ENCODE measurements at places on chromosomes 3 and 15. TPM values are rescaled to one million over a fixed set of nuclear protein-coding genes. Genes with fewer than 3 reads are reported as not detected.

DNA sequence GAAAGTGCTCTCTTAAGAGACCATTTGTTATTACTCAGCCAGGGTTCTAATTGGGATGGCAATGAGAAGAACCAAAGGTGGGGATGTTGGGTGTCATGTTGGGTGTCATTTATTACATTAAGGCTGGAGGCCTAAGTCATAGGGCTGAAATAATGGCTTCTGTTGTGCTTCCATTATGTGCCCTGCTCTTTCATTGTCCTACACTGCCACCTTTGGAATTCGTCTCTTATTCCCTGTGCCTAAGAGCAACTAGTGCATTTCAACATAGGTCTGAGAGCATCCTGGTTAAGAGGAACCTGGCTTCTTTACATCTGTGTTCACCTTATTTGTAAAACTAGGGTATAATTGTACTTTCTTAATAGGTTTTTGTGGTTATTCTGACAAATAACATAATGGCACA is 32.2 kb downstream of the RIOX2 start:
- no peak overlapping the region for H3K4me3 ChIP-seq
- H3K27ac ChIP-seq = no peak overlapping the region
- DNase-seq = no peak
- no peaks in the 10 kb centered on the region for H3K4me1 ChIP-seq
- H3K27me3 ChIP-seq = no peaks in the 10 kb centered on the region

- H3K4me1 ChIP-seq = no peaks in the 10 kb centered on the region
- DNase-seq = no peak
- no peaks in the 10 kb centered on the region for H3K36me3 ChIP-seq
- H3K4me3 ChIP-seq = no peak overlapping the region
Measured at GRCh38 chr3:8421267-8421666, 80.4 kb upstream of the LMCD1 start.

Gene MINAR1
- not detected for polyA plus RNA-seq

Gene MYO5C
- 0.75 TPM for polyA plus RNA-seq

DNA sequence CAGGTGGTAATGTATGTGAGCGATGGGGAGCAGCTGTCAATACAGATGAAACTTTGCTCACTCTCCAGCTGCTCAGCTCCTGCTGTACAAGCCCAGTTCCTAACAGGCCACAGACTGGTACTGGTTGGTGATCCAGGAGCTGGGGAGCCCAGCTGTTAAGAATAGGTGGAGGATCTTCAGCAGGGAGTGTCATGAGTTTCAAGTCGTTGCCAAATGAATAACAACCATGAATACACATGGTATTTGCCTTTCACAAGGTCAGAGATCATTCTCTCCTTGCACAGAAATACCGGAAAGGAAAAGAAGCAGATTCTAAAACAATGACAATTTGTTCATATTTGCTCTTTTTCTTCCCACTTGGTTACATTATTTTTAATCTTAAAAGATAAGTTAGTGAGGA is 5.1 kb downstream of the PLSCR1 start:
- no peak for DNase-seq
- no peak overlapping the region for H3K27ac ChIP-seq
- no peaks in the 10 kb centered on the region for H3K36me3 ChIP-seq
- H3K4me1 ChIP-seq = no peaks in the 10 kb centered on the region
- H3K27me3 ChIP-seq = no peaks in the 10 kb centered on the region

Gene ADAMTS17
- polyA plus RNA-seq = not detected

Gene GOLGA8F
- not detected for polyA plus RNA-seq

DNA sequence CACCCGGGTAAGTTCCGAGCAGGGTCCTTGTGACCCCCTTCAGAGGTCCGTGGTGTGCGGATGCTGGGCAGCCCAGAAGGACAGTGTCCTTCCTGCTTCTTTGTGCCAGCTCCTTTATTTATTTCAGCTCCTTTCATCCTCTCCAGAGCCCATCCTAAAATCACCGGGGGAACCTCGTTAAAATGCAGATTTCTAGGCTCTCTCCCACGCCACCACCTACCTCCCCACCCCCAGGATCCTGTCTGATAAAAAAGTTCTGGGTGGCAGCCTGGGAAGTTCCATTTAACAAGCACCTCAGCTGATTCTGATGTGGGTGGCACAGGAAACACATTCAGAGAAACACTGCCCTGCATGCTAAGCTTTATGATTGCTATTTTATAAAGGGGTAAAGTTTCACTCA is 12.5 kb upstream of the IGF1R start:
- DNase-seq = no peak
- H3K36me3 ChIP-seq = no peaks in the 10 kb centered on the region
- no peak overlapping the region for H3K4me3 ChIP-seq
- H3K27ac ChIP-seq = no peak overlapping the region
- H3K27me3 ChIP-seq = no peaks in the 10 kb centered on the region
- no peaks in the 10 kb centered on the region for H3K4me1 ChIP-seq

GRCh38 chr15:42151736-42152135 is 4.7 kb downstream of the PLA2G4F start:
- H3K4me1 ChIP-seq = no peaks in the 10 kb centered on the region
- DNase-seq = no peak
- no peak overlapping the region for H3K27ac ChIP-seq
- H3K27me3 ChIP-seq = no peaks in the 10 kb centered on the region

DNA sequence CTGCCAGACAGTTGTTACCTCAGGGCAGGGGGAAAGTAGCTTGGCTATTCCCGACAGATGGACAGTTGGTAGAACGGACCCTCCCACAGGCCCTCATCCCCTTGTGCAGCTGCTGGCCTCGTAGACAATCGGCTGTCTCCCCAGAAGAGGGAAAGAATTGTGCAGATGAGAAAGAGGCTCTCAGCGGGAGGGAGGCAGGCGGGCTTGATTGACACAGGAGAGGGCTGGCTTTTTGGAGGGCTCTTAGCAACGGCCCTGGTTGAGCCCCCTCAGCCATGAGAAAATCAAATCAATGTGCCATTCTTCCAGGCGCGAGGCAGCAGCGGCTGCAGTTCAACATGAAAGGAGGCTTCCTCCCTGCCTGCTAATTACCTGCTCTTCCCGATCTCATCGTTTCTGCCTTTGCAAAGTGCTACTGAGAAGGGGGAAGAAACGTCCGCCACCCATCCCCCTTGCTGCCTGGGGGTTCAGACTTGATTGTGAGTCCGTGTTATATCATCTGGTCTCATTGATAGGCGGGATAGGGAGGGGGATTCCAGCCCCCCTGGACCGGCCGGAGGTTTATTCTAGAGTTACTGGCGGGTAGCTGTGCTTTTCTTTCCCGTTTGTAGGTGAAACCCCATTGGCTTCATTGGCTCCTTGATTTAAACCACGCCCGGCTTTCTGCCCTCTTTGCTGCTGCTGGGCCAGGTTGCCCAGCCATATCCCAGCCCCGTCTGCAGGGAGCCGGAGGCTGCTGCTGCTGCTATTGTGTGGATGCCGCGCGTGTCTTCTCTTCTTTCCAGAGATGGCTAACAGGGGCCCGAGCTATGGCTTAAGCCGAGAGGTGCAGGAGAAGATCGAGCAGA is at the start of gene TAGLN3:
Gene TAGLN3, plus strand, starts transcription at position 287 of the 848 bp plus-strand sequence. Its CDS starts 501 bp downstream, at position 788.
- H3K4me1 ChIP-seq = peaks cover 6% of the 10 kb centered on the region
- H3K4me3 ChIP-seq = peak within 1 kb of the TSS; percentile 66
- peaks cover 2% of the 10 kb centered on the region for H3K27me3 ChIP-seq
- DNase-seq = no peak

GRCh38 chr3:98812851-98813374 is 49.8 kb downstream of the ST3GAL6 start:
- no peaks in the 10 kb centered on the region for H3K36me3 ChIP-seq
- DNase-seq = no peak
- H3K27ac ChIP-seq = no peak overlapping the region
